ENCODE measurements at places on chromosomes 6 and 20. TPM values are rescaled to one million over a fixed set of nuclear protein-coding genes. Genes with fewer than 3 reads are reported as not detected.

The TFAP2D gene
- not detected for total RNA-seq

The PKIB gene
- 2.1 TPM for total RNA-seq

The RNF182 gene
- not detected for total RNA-seq

The BPIFA1 gene
- not detected for total RNA-seq

The FOXS1 gene
- not detected for total RNA-seq

The NXT1 gene
- 69.5 TPM for total RNA-seq

The KHDC1 gene
- 0.21 TPM for total RNA-seq

The KCNK17 gene
- total RNA-seq: 0.52 TPM

The HLA-DPA1 gene
- total RNA-seq: 271 TPM

The MICA gene
- total RNA-seq: 7.1 TPM

The SYTL3 gene
- total RNA-seq: 35.7 TPM

The SLC24A3 gene
- total RNA-seq: 1.0 TPM

The SRMS gene
- total RNA-seq: not detected

The NEU1 gene
- total RNA-seq: 19.4 TPM

The GATA5 gene
- total RNA-seq: not detected

The SPDEF gene
- total RNA-seq: 0.31 TPM

The GPR63 gene
- total RNA-seq: 0.10 TPM

The SDCBP2 gene
- 0.42 TPM for total RNA-seq

The CGA gene
- not detected for total RNA-seq

The PERP gene
- total RNA-seq: 0.73 TPM

The KHDRBS2 gene
- 2.4 TPM for total RNA-seq

The CNKSR3 gene
- 0.31 TPM for total RNA-seq

The KIAA1755 gene
- total RNA-seq: 0.10 TPM

The TRIM26 gene
- total RNA-seq: 28.8 TPM

The C4B gene
- 1.0 TPM for total RNA-seq

The NKAIN4 gene
- not detected for total RNA-seq

The TMEM217 gene
- 1.6 TPM for total RNA-seq

The E2F1 gene
- 2.0 TPM for total RNA-seq

The XKR7 gene
- under 0.01 TPM for total RNA-seq

The RAET1L gene
- 0.10 TPM for total RNA-seq

The GFRA4 gene
- not detected for total RNA-seq

The HAO1 gene
- not detected for total RNA-seq

The MYO6 gene
- 2.4 TPM for total RNA-seq
